Aorta (tissue), 5 donors: ENCODE measurements at places on chromosomes 6 and 20. TPM values are rescaled to one million over a fixed set of nuclear protein-coding genes. Genes with fewer than 3 reads are reported as not detected.

DNA sequence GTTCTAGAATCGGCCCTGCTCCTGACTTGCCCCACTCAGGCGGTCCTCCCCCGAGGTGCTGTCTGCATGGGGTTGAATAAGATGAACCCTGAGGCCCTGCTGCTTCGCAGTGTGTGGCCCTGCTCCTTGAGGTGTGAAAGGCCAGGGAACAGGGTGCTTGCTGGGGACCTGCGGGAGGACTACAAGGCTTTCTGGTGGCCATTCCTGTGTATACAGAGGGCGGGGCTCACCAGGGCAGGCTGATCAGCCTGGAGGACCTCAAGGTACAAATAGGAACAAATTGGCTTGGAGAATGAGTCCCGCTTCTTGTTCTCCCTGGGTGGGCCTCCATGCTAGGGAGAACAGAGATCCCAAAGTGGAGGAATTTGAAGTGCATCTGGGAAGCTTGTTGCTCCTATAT, 5.7 kb downstream of the NOTCH4 start:
- no peak for DNase-seq

DNA sequence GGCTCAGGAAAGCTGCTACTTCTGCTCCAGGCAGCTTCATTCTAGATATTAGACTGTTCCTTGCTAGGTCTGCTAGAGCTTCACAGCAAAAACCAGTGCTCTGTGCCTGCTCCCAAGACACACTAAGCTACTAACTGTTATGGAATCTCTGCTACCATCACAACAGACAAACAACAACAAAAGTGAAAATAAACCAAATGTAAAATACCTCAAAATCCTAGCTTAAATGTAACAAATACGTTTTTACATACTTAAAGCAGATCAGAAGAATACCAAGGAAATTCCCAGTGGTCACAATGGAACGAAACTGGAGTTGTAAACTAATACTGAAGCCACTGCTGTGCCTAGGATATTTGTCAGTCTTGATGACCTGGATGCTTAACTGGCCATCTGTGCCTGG, 84.6 kb upstream of the EZR start:
- DNase-seq, result no peak

DNA sequence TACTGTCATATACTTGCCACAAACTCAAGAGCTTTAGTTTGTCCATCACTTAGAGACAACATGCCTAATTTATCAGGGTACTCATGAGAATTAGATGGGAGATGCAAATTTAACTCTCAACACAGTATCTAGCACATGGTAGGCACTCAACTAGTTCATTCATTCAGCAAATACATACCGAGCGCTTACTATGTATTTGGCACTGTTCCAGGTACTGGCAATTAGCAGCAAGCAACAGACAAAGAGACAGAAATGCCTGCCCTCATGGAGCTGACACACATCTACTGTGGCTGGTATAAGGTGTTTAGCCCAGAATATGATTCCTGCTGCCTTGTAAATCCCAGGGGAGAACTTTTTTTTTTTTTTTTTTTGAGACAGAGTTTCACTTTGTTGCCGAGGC, 4.8 kb downstream of the MICAL1 start:
- no peak for DNase-seq

DNA sequence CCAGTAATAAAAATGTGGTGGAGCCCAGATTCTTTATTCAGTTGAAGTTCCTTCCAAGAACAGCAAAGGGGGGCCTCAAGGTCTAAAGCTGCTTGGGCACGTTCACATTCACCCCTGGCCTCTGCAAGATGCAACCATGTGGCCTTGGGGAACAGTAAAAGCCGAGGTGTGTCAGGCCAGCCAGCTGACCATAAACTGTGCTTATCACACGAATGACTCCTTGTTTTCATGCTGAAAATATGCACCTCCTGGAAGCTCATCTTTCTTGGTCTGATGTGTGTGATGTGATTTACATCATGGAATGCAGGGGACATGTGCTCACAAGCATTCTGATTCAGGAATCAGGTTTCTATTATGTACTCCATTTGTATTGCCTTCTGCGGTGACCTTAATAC, 211.6 kb upstream of the MARCKS start:
- DNase-seq, result no peak

Gene SPAG4
- 6.0 TPM for total RNA-seq

Gene DEFB116
- total RNA-seq, result not detected
